ENCODE measurements at places on chromosomes 6 and 20.

DNA sequence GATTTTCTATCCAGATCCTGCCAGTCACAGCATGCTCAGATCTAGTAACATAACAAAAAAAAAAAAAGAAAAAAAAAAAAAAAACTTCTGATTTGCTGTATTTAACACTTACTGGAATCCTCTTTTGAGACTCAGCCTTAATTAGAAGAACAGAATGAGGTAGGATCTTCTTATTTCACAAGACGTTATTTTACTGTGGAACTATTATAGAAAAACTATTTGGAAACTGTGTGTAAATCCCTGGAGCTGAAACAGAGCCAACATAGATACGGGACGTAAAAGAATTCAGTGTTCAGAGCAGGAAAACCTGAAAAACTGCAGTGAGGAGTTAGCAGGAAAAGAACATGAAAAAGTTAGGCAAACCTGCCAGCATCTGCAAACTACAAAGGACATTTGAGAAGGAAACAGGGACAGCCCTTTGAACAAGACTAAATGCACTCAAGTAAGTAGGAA lies 3.4 kb upstream of the ZNF217 start:
- DNase-seq, result no peak

GRCh38 chr6:32968867-32969684 lies 682 bp downstream of the BRD2 start:
- peak; percentile 86 for DNase-seq

DNA sequence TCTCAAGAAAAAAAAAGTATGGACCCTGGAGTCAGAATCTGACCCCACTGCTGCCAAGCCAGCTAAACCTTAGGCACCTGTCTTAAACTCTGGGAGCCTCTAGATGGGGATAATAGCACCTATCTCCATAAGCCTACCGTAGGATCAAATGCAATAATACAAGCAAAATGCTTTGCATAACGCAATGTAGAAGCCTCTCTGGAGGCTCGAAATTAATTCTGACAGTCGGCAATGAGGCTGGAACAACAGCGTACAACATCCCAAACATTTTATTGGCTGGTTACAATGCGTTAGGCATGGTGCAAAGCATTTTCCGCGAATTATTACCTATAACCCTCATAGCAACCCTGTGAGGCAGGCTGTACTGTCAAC lies 521 bp downstream of the CDK5RAP1 start:
- no peak for DNase-seq

- DNase-seq, result no peak
Observed at GRCh38 chr6:106149472-106150069, 63.4 kb downstream of the PRDM1 start.

DNA sequence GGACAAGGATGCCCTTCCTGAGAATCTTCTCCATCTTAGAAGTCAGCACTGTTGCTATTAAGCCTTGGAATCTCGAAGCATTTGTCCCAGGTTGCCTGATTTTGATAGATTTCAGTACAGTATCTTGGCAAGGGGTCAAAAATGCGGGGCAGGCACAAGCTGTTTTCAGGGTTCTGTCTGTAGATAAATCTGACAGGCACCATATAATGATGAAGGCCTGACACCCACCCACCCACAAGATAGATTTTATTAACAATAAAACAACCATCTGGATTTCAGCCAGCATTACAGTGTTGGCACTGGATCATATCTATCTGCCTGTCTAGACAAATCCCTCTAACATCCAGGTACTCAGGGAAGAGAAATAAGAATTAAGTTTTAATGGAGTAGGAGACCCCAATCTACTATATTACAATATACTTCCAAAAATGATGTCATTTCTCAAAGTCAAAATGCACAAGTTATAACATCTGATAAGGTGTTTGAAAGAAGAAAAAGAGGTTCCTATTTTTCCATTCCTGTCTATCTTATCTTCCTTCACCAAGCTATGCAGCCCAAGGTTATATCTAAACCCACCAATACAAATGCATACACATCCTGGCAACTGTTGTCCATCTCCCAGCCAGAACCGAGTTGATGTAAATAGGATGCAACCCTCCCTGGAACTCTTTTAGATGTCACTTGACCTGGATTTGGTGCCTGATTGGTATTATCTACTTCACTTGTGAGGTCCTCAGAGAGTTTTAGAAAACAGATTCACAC lies 10.7 kb downstream of the NEDD9 start:
- DNase-seq, result no peak

DNA sequence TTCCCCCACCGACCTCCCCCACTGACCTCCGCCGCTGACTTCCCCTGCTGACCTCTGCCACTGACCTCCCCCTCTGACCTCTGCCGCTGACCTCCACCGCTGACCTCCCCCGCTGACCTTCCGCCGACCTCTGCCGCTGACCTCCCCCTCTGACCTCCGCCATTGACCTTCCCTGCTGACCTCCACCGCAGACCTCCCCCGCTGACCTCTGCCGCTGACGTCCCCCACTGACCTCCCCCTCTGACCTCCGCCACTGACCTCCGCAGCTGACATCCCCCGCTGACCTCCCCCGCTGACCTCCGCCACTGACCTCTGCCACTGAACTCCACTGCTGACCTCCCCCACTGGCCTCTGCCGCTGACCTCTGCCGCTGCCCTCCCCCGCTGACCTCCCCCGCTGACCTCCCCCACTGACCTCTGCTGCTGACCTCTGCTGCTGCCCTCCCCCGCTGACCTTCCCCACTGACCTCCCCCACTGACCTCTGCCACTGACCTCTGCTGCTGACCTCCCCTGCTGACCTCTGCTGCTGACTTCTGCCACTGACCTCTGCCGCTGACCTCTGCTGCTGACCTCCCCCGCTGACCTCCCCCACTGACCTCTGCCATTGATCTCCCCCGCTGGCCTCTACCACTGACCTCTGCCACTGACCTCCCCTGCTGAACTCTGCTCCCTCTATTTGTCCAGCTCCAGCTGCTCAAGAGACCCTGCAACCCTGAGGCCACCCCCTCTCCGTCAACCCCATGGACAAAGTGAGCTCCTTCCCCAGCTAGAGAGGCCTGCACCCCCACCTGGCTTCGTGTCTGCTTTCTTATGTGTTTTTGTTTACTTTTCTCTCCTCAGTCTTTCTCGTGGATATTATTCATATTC lies 91.4 kb upstream of the AFDN start:
- DNase-seq, result no peak

- DNase-seq, result peak; percentile 70
Observed at GRCh38 chr6:104940238-104940892, 16.5 kb upstream of the LIN28B start.

DNA sequence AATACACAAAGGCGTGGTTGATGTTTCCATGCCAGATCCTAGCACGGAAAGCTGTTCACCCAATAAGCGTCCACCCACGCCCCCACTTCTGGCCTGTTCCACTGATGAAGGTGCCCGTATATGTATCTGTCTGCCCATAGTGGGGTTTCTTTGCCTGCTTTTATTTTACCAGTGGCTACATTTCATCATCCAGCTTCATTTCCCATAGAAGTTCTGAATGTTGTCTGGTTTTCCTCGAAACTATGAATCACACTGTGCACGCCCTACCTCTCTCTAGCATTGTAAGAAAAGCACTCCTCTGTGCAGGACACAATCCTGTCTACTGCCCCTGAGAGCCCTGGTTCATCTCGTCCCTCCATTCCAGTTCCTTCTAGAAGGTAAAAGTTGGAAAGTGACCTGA lies 8.8 kb upstream of the CD93 start:
- DNase-seq, result no peak

GRCh38 chr6:80335121-80335531 lies 228.7 kb downstream of the BCKDHB start:
- no peak for DNase-seq

DNA sequence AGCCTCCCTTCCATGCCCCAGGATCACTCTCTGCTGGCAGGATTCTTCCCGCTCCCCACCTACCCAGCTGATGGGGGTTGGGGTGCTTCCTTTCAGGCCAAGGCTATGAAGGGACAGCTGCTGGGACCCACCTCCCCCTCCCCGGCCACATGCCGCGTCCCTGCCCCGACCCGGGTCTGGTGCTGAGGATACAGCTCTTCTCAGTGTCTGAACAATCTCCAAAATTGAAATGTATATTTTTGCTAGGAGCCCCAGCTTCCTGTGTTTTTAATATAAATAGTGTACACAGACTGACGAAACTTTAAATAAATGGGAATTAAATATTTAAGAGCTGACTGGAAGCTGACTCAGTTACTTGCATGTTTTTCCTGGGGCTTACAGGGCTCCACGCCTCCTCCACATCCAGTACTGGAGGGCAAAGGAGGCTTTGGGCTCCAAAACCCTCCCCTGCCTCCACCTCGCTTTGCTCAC lies 24.3 kb upstream of the FANCE start:
- DNase-seq, result no peak

DNA sequence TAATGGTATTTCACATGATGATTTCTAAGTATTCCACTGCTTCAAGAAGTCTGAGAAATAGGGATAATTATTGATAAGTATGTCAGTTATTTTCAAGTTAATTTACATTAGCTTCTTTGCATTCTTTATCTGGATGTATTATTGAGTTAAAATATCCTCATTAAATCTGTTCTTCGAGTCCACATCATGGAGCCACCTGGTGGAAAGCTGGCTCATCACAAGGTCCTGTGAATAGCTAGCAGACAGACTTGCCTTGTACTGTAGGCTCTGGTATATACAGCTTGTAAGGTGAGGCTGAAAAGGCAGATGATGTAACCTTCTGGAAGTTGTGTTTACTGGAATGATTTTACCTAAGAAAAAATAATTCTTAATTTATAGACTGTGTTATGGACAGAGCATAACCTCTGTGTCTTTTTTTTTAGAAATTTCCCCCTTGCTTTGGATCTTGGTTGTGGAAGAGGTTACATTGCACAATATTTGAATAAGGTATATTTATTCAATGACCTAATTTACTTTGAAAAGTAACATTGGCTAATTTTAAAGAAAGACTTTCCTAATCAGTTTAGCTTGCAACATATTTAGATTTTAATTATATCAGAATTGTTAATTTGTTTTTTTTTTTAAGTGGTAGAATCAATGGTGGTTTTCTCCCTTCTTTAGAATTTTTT lies 3.5 kb downstream of the NDUFAF5 start:
- no peak for DNase-seq

- DNase-seq, result no peak
Observed at GRCh38 chr6:45758787-45759471, 256.7 kb downstream of the CLIC5 start.

DNA sequence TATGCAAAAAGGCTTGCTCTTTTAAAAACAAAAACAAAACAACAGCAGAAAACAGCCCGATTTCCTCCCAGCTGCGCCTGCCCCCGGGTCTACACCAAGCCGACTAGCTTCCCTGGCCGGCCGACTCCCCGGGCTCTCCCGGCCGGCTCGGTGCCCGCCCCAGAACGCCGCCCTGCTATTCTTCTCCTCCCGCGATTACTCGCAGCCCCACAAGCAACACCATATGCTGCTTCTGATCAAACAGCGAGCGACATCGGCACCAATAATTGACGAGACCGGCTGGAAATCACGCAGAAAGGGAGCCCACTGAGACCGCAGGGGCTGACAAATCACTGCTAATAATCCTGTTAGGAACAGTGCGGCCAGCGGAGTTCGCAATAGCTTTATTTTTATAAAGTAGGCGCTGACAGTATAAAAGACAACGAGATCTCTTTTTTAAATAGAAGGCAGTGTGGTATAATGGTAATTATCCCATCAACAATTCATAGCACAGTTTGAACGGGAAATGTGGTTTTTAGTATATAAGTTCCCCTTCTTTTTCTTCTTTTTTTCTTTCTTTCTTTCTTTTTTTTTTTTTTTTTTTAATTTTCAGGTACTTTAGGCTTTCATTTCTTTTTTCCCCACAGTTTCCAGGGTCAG lies 3.3 kb downstream of the SIM1 start:
- no peak for DNase-seq

GRCh38 chr6:131736003-131736596 lies 25.3 kb upstream of the CTAGE9 start:
- no peak for DNase-seq

DNA sequence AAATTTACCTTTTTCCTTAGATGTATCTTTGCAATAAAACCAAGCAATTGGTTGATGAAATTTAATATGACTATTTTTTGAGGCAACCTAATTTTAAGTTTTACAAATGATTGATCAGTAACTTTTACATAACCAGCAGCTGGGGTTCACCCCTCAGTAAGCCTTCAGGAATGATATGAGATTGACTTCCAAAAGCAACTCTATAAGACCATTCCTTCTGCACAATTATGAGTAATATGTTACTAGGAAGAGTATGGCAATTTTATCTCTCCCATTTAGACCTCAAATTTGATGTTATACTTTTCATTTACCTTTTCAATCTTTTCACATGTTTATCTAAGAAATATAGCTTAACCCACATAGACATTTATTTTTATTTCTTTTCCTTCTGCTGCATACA lies 1546.3 kb downstream of the HACE1 start:
- no peak for DNase-seq

DNA sequence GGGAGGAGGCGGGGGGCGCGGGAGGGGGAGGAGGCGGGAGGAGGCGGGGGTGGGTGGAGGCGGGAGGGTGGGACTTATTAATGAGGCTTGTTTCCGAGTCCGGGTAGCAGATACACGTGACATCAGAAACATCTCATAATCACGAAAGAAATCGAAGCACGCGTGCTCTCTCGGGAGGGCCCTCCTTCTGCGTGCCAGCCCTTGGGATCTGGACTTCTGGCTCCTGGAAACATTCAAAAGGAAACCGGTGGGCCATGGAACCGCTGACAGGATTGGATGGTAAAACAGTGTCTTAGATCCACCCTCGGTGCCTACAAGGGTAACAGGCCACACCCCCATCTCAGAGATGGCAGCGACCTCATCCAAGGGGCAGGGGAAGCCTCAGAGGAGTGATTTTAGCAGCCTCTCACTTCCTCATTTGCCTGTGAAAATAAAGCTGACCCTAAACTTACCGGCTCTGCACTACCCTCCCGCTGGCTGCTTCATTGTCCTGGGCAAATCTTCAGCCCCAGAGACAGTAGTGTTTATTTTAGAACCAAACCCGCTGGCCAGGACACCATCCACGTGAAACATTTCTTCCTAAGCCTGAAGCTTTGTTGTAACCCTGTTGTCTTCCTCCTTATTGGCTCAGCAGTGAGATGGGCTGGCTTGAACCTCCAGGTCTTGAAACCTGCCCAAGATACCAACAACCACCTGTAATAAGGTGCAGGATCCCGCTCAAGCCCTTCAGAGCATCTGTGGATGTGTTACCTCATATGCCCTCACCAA lies 97.5 kb downstream of the PSMG4 start:
- peak; percentile 52 for DNase-seq

DNA sequence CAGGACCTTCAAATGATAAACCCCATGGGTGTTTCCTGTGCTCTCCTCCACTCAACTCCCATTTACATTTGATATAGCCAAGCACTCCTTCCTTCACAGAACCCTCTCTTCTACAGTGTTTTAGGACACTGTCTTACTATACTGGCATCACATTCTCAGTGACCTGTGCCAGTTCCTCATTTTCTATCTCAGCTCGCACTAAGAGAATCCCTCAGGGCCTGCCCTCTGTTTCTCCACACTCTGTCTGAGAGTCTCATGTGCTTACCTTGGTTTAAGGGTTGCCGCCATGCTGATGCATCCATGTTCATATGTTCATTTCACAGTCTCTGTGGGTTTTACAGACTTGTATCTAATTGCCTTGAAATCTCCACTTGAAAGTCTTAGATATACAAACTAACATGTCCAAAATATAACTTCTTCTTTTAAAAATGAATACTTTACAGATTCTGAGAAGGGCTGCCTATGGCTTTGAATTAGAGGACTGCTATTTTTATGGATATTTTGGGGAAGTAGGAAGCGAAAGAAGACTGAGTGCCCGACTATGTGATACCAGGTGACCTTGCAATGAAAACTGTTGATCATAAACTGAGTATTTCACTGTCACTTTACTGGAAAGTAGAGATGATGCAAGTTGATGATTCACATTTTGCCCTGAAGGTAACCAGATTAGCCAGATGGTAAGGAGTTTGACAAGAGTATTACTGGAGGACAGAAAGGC lies 153.1 kb upstream of the SIM1 start:
- DNase-seq, result no peak

All from caudate nucleus (tissue), 63 donors.